ENCODE measurements at places on chromosomes 3 and 15.

GRCh38 chr3:81295906-81296577 lies 465.4 kb downstream of the GBE1 start:
- no peak overlapping the region for H3K4me3 ChIP-seq
- DNase-seq = no peak
- no peaks in the 10 kb centered on the region for H3K4me1 ChIP-seq
- no peaks in the 10 kb centered on the region for H3K36me3 ChIP-seq
- no peak overlapping the region for H3K27ac ChIP-seq
- H3K27me3 ChIP-seq = no peaks in the 10 kb centered on the region

DNA sequence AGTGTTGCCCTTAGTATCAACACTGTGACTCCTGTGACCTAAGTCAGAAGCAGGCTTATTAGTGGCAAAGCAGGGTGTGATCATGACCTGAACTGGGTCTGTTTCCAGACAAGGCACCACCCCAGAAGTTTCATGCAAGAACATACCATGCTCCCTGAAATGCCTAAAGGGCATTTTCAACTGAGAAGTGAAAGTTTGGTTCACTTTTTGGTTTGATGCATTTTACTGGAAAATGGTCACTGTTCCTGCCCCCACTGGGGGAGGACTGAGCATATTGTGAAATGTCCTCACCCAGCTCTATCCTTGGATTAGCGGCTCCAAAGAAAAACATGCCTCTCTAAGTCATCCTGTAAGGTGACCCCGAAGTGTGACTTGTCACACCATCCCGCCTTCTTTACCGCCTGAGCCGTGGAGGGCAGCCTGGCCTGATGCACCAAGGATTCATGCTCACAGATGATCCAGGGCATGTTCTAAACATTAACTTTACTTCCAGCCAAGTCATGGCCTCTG lies 3.1 kb upstream of the FAM240A start:
- H3K4me3 ChIP-seq = no peak overlapping the region
- DNase-seq = no peak
- H3K27me3 ChIP-seq = peaks cover 2% of the 10 kb centered on the region
- no peak overlapping the region for H3K27ac ChIP-seq

DNA sequence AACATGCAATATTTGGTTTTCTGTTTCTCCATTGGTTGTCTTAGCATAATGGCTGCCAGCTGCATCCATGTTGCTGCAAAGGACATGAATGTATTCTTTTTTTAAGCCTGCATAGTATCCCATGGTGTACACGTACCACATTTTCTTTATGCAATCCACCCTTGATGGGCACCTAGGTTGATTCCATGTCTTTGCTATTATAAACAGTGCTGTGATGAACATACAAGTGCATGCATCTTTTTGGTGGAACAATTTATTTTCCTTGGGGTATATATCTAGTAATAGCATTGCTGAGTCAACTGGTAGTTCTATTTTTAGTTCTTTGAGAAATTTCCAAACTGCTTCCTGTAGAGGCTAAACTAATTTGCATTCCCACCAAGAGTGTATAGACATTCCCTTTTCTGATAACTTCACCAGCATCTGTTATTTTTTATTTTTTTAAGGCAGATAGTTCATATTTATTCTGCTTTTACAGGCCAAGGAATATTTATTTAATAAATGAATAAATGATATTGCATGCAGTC lies 62.4 kb upstream of the NPHP3 start:
- no peak for DNase-seq
- H3K27me3 ChIP-seq = no peaks in the 10 kb centered on the region
- H3K36me3 ChIP-seq = no peaks in the 10 kb centered on the region
- peaks cover 12% of the 10 kb centered on the region for H3K4me1 ChIP-seq
- no peak overlapping the region for H3K4me3 ChIP-seq

DNA sequence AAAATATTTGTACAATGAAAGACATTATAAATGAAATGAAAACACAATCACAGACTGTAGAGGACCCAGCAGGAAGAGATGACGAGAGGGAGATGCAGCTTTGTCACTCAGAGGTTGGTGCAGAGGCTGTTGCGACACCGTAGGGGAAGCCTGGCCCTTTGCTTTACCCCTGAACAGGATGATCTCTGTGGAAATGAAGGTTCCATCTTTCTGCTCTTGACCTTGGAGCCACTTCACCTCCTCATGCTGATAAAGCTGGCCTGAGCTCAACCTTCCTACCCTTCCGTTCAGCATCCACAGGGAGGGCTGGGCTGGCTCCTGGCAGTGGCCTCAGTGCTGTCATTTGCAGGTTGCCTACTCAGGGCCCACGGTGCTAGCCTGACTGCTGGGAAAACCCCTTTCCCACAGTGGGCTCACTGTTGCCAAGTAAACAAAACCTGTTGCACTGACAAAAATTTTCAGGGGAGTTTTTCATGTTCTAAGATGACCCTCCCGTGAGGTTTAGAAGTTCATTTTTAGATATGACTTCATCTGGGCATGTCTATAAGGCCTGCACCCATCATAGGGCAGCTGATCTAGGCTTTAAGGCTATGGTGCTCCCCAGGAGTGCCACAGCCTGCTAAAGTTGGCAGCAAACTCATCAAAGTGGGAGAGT lies 3.0 kb upstream of the CD80 start:
- no peak for DNase-seq
- no peaks in the 10 kb centered on the region for H3K27me3 ChIP-seq
- no peaks in the 10 kb centered on the region for H3K36me3 ChIP-seq
- no peak overlapping the region for H3K4me3 ChIP-seq

GRCh38 chr3:53696401-53697172 lies 149.6 kb downstream of the CHDH start:
- no peaks in the 10 kb centered on the region for H3K36me3 ChIP-seq
- DNase-seq = peak; percentile 40
- H3K27ac ChIP-seq = no peak overlapping the region
